ENCODE measurements at places on chromosomes 5 and 9. TPM values are rescaled to one million over a fixed set of nuclear protein-coding genes. Genes with fewer than 3 reads are reported as not detected.

SPATA31D4 gene
- not detected for total RNA-seq

ACER2 gene
- 4.3 TPM for total RNA-seq

TMC1 gene
- total RNA-seq = 0.59 TPM

AQP7 gene
- total RNA-seq = not detected

IL9 gene
- not detected for total RNA-seq

GPR150 gene
- total RNA-seq = 0.40 TPM

PRR16 gene
- 7.7 TPM for total RNA-seq

PFN3 gene
- total RNA-seq = not detected

CXXC5 gene
- total RNA-seq = 200 TPM

AGPAT2 gene
- total RNA-seq = 46.8 TPM

IL5 gene
- not detected for total RNA-seq

POU5F2 gene
- total RNA-seq = 1.2 TPM

ERCC8 gene
- total RNA-seq = 12.6 TPM

DNAH5 gene
- total RNA-seq = 0.20 TPM

FSTL4 gene
- 0.07 TPM for total RNA-seq

SLC46A2 gene
- not detected for total RNA-seq
